ENCODE measurements at places on chromosomes 6 and 20.
A peak's percentile ranks its signal among the peaks of the same experiment; 100 is the strongest.

GRCh38 chr6:122184401-122184827 is 215.0 kb upstream of the HSF2 start:
- no peak for DNase-seq

- no peak for DNase-seq
Observed at GRCh38 chr6:132505158-132505557, 7.8 kb downstream of the STX7 start.

DNA sequence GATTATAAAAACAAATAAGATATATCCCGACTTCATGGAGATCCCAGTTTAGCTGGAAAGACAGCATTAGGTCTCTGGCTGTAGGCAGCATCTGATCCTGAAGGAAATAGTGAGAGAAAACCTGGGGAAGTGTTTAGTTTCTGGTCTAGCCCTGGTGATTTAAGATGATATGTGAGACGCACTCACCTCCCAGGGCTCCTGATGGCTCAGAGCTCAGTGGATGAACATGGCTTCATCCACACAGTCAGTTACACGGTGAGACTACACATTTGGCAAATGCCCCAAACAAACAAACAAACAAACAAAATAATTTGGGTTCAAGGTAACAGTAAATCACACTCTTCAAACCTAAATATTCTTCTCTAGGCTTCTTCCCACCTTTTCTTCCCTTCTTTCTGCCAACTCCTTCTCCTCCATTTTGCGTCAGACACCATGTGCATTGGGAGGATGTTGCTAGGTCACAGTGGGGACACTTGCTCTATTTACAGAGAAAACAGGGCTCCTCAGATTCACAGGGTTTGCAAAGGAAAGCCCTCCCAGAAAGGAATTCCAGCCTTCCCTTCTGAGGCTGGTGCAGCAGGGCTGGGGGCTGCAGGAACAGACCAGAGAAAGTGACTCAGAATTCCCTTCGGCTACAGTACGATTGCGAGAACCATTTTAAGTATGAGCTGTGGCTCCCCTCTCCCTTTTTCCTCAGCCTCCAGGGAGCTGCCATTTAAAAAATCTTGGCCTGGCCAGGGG is 59.6 kb upstream of the SALL4 start:
- DNase-seq = no peak

DNA sequence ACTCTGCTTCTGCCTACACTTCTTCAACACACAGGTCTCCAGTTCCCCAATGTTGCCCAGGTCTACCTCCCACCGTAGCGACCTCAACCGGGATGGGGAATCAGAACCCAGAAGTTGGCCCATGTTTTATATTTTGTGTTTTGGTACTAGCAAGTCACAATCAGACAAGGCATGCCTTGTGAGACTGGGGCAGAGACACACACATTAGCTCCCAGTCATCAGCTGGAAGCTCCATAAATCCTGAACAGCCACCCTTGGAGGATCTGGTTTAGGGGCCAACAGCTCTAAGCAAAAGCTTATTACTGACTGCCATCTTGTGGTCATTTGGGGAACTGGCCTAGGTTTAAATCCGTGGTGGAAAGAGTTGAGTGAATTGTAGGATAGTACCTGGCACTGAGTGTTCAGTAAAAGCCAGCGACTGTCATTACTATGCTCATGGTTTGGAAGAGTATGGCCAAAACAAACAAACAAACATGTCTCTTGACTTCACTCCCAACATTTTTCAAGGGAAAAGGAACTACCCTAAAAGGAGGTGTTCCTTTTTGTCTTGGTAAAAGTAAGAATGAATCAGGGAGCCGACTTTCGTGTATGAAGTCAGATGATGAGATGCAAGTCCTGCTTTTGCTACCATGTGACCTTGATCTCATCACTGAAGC is 40.5 kb downstream of the PIM1 start:
- peak; percentile 76 for DNase-seq

- DNase-seq = no peak
Observed at GRCh38 chr6:148445116-148445515, 102.5 kb downstream of the SASH1 start.

GRCh38 chr6:146347690-146348089 is 195.9 kb upstream of the RAB32 start:
- DNase-seq = no peak

DNA sequence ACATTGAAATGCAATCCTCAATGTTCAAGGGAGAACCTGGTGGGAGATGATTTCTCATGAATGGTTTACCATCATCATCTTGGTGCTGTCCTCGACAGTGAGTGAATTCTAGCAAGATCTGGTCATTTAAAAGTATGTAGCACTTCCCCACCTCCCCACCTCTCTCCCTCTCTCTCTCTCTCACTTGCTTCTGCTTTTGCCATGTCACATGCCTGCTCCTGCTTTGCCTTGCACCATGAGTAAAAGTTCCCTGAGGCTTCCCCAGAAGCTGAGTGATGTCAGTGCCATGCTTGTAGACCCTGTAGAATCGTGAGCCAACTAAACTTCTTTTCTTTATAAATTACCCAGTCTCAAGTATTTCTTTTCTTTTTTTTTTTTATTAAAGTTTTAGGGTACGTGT is 60.5 kb downstream of the DST start:
- DNase-seq = no peak

DNA sequence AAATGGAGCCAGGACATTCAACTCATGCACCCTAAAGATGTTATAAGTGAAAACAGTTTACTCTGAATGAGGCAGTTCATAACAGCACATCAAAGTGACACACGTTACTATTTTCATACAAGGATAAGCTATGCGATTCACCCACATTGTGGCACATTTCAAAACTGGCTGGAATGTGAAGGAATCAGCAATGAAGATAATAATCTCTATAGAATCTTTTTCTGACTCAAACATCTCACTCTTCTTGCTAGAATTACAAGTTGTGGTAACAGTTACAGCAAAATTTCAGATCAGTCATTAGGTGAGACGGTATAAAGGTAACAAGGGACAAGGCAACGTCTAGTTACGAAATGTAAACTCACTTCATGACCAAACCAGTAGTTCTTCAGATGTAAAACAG is 17.5 kb downstream of the TMEM244 start:
- DNase-seq = no peak

GRCh38 chr6:12957321-12958051 is 240.9 kb downstream of the PHACTR1 start:
- peak; percentile 11 for DNase-seq
